ENCODE measurements at places on chromosomes 1 and 21.
A peak's percentile ranks its signal among the peaks of the same experiment; 100 is the strongest.

- DNase-seq: no peak
These were observed 55.2 kb downstream of the GPR161 start for GRCh38 chr1:168081373-168082007.

DNA sequence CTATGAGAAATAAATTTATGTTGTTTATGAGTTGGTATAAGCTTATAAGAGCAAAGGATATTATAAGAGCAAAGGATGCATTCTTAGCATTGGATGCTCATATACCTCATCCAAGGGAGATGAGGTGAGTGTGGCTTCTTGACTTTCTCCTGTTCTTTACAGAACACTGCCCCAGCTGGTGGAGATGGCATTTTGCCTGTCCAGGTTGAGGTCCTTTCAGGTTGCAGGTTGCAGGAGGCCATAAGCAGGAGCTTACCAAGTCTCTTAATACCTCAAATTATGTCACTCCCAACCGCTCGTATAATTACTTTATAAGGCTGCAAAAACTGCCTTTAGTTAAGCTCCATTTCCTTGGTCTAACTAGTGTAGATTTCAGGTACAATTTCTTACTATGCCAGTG is 66.7 kb downstream of the RPE65 start:
- no peak for DNase-seq

DNA sequence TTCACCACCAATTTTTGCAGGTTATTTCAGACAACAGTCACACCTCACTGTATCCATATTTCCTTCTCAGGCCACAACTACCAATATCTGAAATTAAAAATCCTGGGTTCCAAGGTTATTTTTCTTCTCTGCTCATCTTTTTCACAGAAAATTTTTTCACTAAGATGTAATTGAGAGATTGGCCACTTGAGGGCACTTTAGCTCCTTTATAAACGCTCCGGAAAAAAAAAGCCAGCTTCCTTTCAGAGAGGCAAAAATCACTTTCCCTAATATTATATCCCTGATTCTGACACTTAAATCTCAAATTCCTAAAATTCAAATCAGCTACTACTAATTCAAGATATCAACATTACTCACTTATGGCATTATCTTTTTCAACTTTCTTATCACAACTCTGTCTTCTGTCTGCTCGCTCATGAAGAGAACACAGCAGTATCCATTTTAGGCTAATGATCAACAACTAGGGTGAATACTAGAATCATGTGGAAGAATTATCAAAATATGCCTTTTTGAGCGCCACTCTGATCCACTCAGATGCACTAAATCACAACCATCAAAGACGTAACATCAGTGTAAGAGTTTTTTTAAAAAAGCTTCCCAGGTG is 101.4 kb upstream of the RGS1 start:
- peak; percentile 5 for DNase-seq

DNA sequence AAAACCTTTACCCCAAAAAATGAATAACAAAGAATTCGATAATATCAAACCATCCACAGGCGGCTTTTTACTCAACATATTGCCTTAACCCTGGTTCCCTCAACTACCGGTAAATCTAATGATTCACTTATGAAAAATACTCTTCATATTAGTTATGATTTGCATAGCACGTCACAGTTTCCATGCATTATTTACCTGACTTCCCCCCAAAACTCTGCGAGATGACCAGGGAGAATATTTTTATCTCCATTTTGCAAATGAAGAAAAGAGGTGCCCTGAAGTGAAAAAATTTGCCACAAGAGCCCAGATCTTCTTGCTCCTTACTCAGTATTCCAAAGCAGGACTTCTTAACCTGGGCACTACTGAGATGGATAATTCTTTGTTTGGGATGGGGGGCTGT is 2.9 kb downstream of the JAK1 start:
- DNase-seq: no peak

DNA sequence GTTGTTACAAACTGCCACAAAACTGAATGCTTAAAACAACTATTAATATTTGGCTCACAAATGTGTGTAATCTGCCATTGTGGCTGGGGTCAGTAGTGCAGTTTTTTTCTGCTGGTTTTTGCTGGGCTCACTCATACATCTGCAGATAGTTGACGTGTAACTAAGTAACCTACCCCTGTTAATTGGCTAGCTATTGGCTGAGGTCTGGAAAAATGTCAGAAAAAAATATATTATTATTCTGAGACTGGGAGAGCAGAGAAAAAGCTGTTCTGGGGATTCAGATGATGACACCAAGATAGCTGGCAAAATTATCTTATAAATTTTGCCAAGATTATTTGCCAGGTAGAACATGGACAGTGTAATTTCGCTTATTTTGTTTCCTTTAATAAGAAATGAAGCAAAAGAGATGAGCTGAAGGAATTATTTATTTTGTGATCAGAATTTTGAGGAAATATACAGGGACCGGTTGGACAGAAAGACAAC is 616.1 kb upstream of the ADAMTS5 start:
- DNase-seq: no peak

DNA sequence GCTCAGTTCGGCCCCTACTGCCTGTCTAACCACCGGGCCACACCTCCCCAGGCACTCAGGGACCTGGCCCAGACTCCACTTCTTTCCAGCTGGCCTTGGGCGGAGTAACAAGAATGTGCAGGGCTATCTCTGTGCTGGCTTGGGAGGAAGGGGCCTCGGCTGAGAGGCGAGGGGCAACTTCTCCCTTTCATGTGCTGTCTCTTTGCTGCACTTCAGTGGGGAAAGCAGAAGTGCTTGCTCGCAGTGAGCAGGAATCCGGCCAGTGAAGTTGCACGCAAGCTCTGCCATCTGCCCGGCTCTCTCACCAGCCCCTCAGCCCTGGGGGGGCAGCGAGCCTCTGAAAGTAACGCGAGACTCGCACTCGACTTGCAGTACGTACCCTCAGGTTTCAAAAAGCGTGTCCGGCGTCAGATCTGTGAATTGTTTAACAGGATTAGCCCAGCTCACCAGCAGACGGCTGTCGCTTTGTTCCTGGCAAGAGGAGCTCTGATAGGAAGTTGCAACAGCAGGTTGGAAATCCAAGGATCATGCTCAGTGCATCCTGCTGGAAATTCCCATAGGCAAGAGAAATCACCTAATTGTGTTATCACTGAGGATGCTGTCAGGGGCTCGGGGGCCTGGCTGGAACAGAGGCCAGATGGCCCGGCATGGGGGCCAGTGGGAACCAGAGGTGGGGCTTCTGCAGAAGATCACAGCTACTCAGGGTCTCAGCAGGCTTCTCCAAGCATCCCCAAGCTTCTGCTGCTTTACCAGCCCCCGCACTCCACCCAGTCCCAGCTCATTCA is 221.1 kb downstream of the NPHP4 start:
- no peak for DNase-seq

GRCh38 chr1:85396194-85396593 is 68.8 kb downstream of the DDAH1 start:
- no peak for DNase-seq

GRCh38 chr1:198328458-198329032 is 171.7 kb downstream of the NEK7 start:
- DNase-seq: no peak

DNA sequence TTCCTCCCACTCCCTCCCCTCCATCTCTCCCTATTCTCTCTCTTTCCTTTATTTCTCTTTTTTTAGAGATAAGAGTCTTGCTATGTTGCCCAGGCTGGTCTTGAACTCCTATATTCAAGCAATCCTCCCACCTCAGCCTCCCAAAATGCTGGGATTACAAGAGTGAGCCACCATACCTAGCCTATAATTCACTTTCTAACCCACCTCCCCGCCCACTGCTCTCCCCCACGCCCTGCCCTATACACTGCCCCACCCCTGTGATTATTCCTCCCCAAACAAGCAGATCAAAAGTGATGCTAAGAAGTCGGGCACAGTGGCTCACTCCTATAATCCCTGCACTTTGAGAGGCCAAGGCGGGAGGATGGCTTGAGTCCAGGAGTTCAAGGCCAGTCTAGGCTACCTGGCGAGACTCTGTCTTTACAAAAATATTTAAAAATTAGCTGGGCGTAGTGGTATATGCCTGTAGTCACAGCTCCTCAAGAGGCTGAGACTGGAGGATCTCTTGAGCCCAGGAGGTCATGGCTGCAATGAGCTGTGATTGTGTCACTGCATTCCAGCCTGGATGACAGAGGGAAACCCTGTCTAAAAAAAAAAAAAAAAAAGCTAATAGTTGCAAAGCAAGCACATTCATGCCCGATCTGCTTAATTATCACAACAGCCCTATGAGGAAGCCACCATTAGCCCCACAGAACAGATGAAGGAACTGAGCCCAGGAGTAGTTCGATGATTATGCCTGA is 12.8 kb upstream of the E2F2 start:
- no peak for DNase-seq

GRCh38 chr1:205147191-205147835 is 25.5 kb upstream of the RBBP5 start:
- DNase-seq: no peak

- no peak for DNase-seq
These were observed 16.0 kb downstream of the FNBP1L start for GRCh38 chr1:93463960-93464359.

- no peak for DNase-seq
These were observed at the start of gene CELF3 for GRCh38 chr1:151716771-151717631. Gene CELF3 (minus strand): TSS chr1:151716803. CDS start chr1:151716020, 783 bp downstream.

- DNase-seq: no peak
These were observed 1.4 kb upstream of the OLFML3 start for GRCh38 chr1:113977906-113978305.

- no peak for DNase-seq
These were observed 580 bp upstream of the BLACAT1 start for GRCh38 chr1:205456383-205456867.

DNA sequence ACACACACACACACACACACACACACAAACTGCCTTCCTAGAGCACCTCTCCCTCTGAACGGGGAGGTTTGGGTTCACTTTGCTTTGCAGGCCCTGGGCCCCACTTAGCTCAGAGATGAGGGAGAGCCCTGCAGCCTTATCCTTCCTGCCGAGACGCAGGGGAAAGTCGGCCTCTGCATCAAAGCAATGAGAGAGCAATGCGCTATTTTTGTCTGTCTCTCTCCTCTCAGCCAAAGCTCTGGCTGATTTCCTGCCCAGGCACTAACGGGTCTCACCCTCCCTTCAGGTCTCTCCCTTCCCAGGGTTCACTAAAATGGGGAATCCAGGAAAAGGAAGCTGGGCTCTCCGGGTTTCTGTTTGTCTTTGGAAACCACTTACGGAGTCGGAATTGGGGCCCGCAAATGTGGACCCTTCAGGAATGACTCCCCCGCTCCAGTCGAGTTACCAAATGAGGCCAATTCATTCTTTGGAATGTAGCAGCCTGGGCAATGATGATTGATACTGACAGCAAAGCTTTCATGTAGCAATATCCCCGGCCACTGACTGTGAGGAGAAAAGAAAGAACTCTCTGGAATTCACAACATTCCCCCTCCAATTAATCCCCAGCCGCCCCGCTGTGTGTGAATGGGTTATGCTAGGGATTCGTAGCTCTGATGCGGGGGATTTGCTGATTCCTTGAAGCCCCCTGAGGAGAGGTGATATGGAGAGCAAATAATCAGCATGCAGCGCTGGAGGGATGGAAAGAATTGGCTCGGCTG is 61.5 kb upstream of the WLS start:
- DNase-seq: no peak

- no peak for DNase-seq
These were observed 149.0 kb upstream of the RAB4A start for GRCh38 chr1:229121845-229122436.

GRCh38 chr1:109493227-109493626 is 667 bp upstream of the CYB561D1 start:
- no peak for DNase-seq

DNA sequence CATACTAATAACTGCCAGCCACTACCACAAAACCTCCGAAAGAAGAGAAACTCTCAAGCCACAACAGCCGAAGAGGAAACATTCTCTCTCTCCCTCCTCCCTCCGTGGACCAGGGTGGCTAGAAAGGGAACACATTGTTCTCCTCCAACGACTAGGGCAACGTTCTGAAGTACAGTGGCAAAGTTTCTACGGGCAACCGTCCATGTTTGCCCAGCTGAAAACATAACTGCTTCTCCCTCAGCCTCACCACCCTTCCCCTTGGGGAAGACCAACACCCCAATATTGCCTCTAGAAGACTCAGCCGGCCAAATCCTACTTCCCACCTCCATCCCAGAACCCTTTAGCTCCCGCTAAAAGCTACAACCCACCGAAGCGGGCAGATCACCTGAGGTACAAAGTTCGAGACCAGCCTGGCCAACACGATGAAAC is 2.0 kb downstream of the GLUL start:
- DNase-seq: no peak

GRCh38 chr1:169890761-169891538 is 2.7 kb downstream of the SCYL3 start:
- DNase-seq: no peak

- no peak for DNase-seq
These were observed 886.7 kb downstream of the PLA2G4A start for GRCh38 chr1:187715483-187715882.

- DNase-seq: no peak
These were observed 829 bp downstream of the ADAR start for GRCh38 chr1:154607106-154607608.

DNA sequence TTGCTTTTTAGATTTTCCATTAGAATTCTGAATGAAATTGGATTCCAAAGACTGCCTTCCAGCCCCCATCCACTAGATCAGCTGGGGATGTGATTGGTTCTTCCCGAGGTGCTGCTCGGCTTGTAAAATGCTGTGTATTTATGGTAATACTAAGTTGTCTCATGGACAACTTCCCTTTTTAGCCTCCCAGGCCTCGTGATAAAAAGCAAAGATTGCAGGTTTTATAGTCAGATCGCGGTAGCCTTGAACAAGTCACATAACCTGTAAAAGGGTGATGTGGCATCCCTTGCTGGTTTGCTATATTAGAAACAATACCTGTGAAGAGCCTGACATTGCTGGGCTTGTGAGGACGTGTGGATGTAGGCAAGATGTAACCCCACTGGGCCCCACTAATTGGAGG is 10.4 kb downstream of the MUL1 start:
- no peak for DNase-seq

- DNase-seq: no peak
These were observed 20.1 kb upstream of the ARHGAP29 start for GRCh38 chr1:94257444-94257843.

DNA sequence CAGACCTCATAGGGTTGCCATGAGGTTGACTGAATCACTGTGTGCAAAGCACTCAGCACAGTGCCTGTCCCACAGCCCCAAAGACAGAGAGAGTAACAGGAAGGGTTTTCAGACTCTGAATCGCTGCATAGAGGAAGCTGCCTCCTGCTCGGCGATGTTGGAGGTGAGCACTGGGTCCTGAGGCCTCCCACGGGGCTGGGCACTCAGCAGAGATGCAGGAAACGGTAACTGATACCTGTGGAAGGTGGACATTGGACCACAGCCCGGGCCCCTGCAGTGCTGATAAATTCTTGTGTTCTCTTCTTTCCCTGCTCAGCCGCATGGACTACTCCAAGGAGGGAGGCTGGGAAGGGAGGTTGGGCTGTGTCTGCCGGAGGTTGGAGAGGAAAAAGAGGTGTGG is 389.7 kb downstream of the PTPRU start:
- no peak for DNase-seq

GRCh38 chr21:36415375-36415774 is 30.2 kb downstream of the CHAF1B start:
- no peak for DNase-seq

DNA sequence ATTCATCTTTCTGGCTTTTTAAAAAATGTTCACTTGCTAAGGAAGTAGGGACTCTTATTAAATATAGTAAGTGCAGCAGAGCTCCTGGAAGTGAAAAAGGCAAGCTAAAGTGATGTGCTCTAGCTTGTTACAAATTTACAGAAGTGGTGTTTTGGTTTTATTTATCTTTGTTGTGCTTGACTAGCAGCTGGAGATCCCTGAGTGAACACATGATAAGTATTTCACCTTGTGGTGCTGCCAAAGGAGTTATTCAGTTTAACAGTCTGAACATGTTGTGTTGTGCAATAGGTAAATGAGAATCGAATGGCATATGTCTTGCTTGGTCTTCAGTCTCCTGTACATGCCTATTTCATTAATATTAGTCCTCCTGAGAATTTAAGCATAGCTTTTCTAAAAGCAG is 315.7 kb downstream of the TPR start:
- DNase-seq: no peak
